ENCODE measurements at places on chromosomes 6 and 20. TPM values are rescaled to one million over a fixed set of nuclear protein-coding genes. Genes with fewer than 3 reads are reported as not detected.
A peak's percentile ranks its signal among the peaks of the same experiment; 100 is the strongest.

VSTM2L gene
- not detected for total RNA-seq

GRCh38 chr6:77292564-77293546, 170.4 kb downstream of the HTR1B start:
- DNase-seq = no peak
- no peak overlapping the region for H3K4me3 ChIP-seq
- no peaks in the 10 kb centered on the region for H3K27me3 ChIP-seq
- no peaks in the 10 kb centered on the region for H3K4me1 ChIP-seq

DNA sequence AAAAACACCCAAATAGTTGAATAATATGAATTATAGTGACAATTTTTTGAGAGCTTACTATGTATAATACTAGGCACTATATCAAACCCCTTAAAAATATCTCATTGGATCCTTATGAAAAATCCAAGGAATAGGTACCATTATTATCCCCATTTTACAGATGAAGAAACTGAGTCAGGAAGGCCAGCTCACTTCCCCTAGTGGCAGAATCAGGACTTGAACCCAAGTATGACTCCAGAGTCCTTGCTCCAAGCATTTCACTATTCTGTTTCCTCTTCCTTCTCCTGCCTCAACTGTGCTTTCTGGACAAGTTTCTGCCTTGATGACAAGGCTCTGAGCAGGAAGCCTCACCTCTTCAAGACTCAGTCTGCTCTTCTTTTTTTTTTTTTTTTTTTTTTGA, 10.8 kb upstream of the PARD6B start:
- H3K27me3 ChIP-seq = peaks cover 4% of the 10 kb centered on the region
- DNase-seq = no peak
- H3K36me3 ChIP-seq = no peaks in the 10 kb centered on the region
- H3K4me1 ChIP-seq = no peaks in the 10 kb centered on the region

DNA sequence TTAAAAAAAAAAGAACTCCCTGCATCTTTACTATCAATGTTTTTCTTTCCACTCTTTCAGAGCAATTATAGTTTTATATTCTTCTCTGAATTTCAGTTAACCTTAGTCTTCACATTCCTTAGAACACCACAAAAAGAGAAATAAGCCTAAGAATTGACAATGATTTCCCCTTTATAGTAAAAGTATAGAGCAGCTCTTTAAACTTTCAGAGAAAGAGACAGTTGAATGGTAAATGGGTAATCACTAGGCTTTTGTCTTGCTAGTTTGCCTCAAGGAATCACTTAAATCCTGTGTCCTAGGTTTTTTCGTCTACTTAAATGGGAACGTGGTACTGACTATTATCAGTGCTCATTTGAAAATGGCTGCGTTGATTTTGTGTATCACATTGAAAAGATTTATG, 31.8 kb downstream of the SLX4IP start:
- no peaks in the 10 kb centered on the region for H3K27me3 ChIP-seq
- no peak overlapping the region for H3K27ac ChIP-seq
- no peak overlapping the region for H3K4me3 ChIP-seq
- H3K4me1 ChIP-seq = peaks cover 15% of the 10 kb centered on the region
- peaks cover 20% of the 10 kb centered on the region for H3K36me3 ChIP-seq

DNA sequence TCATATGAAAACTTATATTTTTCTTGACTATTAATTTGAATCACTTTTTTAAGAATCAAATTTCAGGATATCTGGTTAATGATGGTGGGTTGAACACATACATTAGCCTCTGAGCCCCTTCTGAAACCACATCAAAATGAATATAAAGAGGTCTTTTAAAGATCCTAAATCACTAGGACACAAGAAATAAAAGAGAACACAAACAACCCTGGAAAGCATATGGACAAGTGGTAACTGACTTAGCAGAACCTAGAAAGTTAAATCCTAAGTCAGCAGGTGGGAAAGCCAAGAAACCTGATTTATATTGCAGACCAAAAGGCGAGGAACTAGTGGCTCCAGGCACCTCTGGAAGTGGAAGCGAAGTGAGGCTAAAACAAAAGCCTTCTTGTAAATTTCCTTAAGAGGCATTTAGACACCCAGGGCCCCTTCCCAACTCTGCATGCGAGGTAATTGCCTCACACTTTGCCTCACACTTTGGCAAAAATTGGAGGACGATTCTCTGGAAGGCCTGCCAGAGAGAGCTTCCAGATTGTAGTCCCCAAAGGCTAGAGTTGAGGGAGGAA, 293.9 kb downstream of the KHDC1L start:
- H3K27ac ChIP-seq = no peak overlapping the region
- no peak for DNase-seq
- no peaks in the 10 kb centered on the region for H3K4me1 ChIP-seq
- no peak overlapping the region for H3K4me3 ChIP-seq
- no peaks in the 10 kb centered on the region for H3K36me3 ChIP-seq
- H3K27me3 ChIP-seq = no peaks in the 10 kb centered on the region

DNA sequence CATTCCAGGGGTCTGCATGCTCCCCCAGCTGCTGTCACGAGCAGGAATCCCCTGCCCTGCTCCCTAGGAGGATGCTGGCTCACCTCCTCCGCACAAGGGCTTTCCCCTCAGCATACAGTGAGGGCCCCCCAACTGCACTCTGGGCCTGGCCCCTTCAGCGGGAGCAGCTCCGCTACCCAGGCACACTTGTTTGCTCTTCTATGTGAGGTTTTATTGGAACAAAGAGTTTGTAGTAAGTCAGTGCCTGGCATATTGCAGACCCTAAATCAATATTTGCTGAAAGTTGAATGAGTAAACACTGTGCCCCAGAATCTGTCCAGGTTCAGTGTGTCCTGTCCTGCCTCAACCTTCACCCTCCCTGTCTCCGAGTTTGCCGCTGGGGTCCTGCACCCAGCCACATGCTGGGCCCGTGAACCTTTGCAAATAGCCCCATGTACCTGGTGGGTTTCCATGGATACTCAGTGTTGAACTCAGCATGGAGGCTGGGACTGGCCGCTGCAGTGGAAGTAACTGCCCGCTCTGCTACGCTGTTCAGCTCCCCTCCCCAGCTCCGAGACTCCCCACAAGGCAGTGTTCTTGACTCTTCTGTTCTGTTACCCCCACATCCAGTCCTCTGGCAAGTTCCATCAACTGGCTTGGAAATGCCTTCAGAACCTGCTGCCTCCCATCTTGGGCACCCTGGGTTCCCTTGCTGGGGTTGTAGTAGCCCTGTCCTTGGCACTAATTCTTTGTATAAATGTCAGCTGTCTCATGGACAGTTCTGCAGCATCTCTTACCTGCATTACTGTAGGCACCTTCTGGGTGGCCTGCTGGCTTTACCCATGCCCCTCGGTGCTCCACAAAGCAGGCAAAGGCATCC, 15.7 kb downstream of the SLC22A1 start:
- H3K36me3 ChIP-seq = no peaks in the 10 kb centered on the region
- peaks cover 8% of the 10 kb centered on the region for H3K4me1 ChIP-seq
- DNase-seq = no peak
- no peak overlapping the region for H3K27ac ChIP-seq

MAN1A1 gene
- total RNA-seq = 19.2 TPM

- H3K4me1 ChIP-seq = no peaks in the 10 kb centered on the region
- no peak overlapping the region for H3K27ac ChIP-seq
- no peak for DNase-seq
- no peak overlapping the region for H3K4me3 ChIP-seq
- H3K27me3 ChIP-seq = no peaks in the 10 kb centered on the region
- no peaks in the 10 kb centered on the region for H3K36me3 ChIP-seq
These were observed 122.0 kb downstream of the AGPAT4 start for GRCh38 chr6:161151660-161152526.

CEP85L gene
- 48.9 TPM for total RNA-seq

- no peak overlapping the region for H3K27ac ChIP-seq
- H3K4me3 ChIP-seq = no peak overlapping the region
- H3K4me1 ChIP-seq = peaks cover 4% of the 10 kb centered on the region
- H3K27me3 ChIP-seq = peaks cover 12% of the 10 kb centered on the region
- peaks cover 3% of the 10 kb centered on the region for H3K36me3 ChIP-seq
- no peak for DNase-seq
These were observed 95.0 kb downstream of the DLGAP4 start for GRCh38 chr20:36400909-36401735.

DNA sequence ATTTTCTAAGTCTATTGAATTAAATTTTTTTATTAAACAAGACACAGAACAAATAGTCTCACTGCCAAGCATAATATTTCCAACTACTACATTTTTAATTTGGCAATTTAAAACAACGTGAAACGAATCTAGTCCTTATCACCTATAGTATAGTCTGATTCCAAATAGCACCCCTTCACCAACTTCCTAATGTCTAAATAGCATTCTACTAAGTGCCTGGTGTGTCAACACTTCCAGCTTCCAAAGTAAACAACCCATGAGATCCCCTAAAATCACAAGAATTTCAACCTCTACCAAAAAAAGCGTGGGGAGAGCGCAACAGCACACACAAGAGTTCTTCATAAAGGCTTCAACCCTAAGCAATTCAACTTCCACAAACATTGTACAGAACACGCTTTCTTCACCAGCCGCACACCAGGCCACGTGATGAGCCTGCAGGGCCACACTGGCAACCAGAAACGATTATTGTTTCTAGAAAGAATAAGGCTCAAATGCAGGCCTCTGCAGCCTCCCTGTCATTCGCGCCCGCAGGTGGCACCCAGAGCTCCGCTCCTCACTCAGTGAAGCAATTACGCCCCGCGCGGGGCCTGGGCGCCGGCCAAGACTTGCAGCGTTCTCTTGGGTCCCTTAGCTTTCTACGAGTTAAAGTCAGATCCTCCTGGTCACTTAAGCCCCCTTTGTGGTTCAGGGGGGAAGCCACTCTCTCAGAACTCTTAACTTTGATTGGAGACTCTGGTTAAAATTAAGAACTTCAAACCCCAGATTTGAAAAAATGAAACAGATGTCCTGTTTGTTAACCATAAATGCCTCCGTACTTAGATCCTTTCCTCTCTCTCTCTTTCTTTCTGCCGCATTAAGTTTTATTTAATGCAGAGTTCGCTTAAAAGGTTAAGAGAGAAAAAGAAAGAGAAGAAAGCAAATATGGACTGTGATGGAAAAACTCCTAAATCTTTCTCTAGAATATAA, 18.3 kb downstream of the SIM1 start:
- peaks cover 63% of the 10 kb centered on the region for H3K27me3 ChIP-seq
- no peak for DNase-seq
- no peak overlapping the region for H3K4me3 ChIP-seq
- peaks cover 2% of the 10 kb centered on the region for H3K4me1 ChIP-seq

CNR1 gene
- not detected for total RNA-seq

GRCh38 chr20:63897978-63898561, 3.1 kb downstream of the DNAJC5 start:
- peaks cover 44% of the 10 kb centered on the region for H3K4me1 ChIP-seq
- H3K4me3 ChIP-seq = no peak overlapping the region
- DNase-seq = no peak
- peak overlapping the region; percentile 61 for H3K27ac ChIP-seq

TBXT gene
- not detected for total RNA-seq

ASIP gene
- total RNA-seq = not detected

- no peak overlapping the region for H3K27ac ChIP-seq
- peaks cover 10% of the 10 kb centered on the region for H3K27me3 ChIP-seq
- no peak overlapping the region for H3K4me3 ChIP-seq
- H3K4me1 ChIP-seq = no peaks in the 10 kb centered on the region
- H3K36me3 ChIP-seq = no peaks in the 10 kb centered on the region
- DNase-seq = no peak
These were observed 9.5 kb upstream of the DST start for GRCh38 chr6:56652231-56652630.

- peaks cover 7% of the 10 kb centered on the region for H3K4me1 ChIP-seq
- no peaks in the 10 kb centered on the region for H3K36me3 ChIP-seq
- peaks cover 2% of the 10 kb centered on the region for H3K27me3 ChIP-seq
These were observed 132.2 kb upstream of the CDH4 start for GRCh38 chr20:61119794-61120410.

DEF6 gene
- total RNA-seq = 216 TPM
